Esophagus muscularis mucosa (tissue), 4 donors: ENCODE measurements at places on chromosomes 13 and 19. TPM values are rescaled to one million over a fixed set of nuclear protein-coding genes. Genes with fewer than 3 reads are reported as not detected.

Gene NLRP5
- not detected for total RNA-seq

GRCh38 chr19:55088021-55088451, 12.4 kb downstream of the EPS8L1 start:
- no peak for DNase-seq

Gene TYROBP
- 145 TPM for total RNA-seq

GRCh38 chr13:71605744-71606143, 261.3 kb downstream of the DACH1 start:
- DNase-seq = no peak

Gene DHDH
- total RNA-seq = 0.57 TPM
